Smooth muscle cell of the umbilical artery (primary cell): ENCODE measurements at places on chromosomes 5 and 9. TPM values are rescaled to one million over a fixed set of nuclear protein-coding genes. Genes with fewer than 3 reads are reported as not detected.

ASPN gene
- 0.05 TPM in 1 of 2 replicates, not detected in the other for total RNA-seq

SLC1A1 gene
- total RNA-seq, result 18.7 and 26.8 TPM in 2 replicates

FAM221B gene
- total RNA-seq, result not detected in 2 replicates

C8G gene
- 0.59 TPM in 1 of 2 replicates, not detected in the other for total RNA-seq

CNTLN gene
- 8.9 and 10.2 TPM in 2 replicates for total RNA-seq

HAPLN1 gene
- 0.89 and 24.8 TPM in 2 replicates for total RNA-seq

ABCA1 gene
- 198 and 229 TPM in 2 replicates for total RNA-seq

PCDHGA8 gene
- 2.8 and 3.0 TPM in 2 replicates for total RNA-seq

CAMK2A gene
- total RNA-seq, result 1.6 and 3.3 TPM in 2 replicates

GPSM1 gene
- total RNA-seq, result 38.6 and 68.0 TPM in 2 replicates

SPATA31E1 gene
- not detected in 2 replicates for total RNA-seq

SUSD3 gene
- 0.37 and 0.59 TPM in 2 replicates for total RNA-seq

CCDC183 gene
- total RNA-seq, result 0.30 and 0.32 TPM in 2 replicates

CA9 gene
- total RNA-seq, result 3.6 and 8.1 TPM in 2 replicates

PRSS3 gene
- total RNA-seq, result 2.1 and 3.2 TPM in 2 replicates

CFAP157 gene
- not detected in 2 replicates for total RNA-seq

ZDHHC11B gene
- total RNA-seq, result not detected in 2 replicates

INSYN2B gene
- total RNA-seq, result 8.3 and 8.6 TPM in 2 replicates

ANXA2R gene
- 1.2 and 1.9 TPM in 2 replicates for total RNA-seq

SEPTIN8 gene
- 48.7 and 67.4 TPM in 2 replicates for total RNA-seq

UNC13B gene
- total RNA-seq, result 43.7 and 64.1 TPM in 2 replicates

CXCL14 gene
- total RNA-seq, result 0.97 and 3.6 TPM in 2 replicates

SPOCK1 gene
- total RNA-seq, result 587 and 651 TPM in 2 replicates

GDNF gene
- total RNA-seq, result 1.2 and 2.8 TPM in 2 replicates

TRPM3 gene
- under 0.01 and 0.37 TPM in 2 replicates for total RNA-seq

FAM169A gene
- total RNA-seq, result under 0.01 and 0.74 TPM in 2 replicates

SOWAHA gene
- total RNA-seq, result not detected in 2 replicates

CDO1 gene
- 0.59 and 1.7 TPM in 2 replicates for total RNA-seq

PDE6A gene
- total RNA-seq, result not detected in 2 replicates

PLAC8L1 gene
- total RNA-seq, result 0.59 TPM in 1 of 2 replicates, not detected in the other

MYMK gene
- total RNA-seq, result not detected in 2 replicates

ADAMTSL1 gene
- 151 and 531 TPM in 2 replicates for total RNA-seq

TAF11L12 gene
- not detected in 2 replicates for total RNA-seq

WDR41 gene
- total RNA-seq, result 120 and 121 TPM in 2 replicates

NADK2 gene
- total RNA-seq, result 37.4 and 54.4 TPM in 2 replicates

NOP16 gene
- 6.8 and 10.7 TPM in 2 replicates for total RNA-seq

APBA1 gene
- total RNA-seq, result 7.4 and 9.8 TPM in 2 replicates

RELL2 gene
- 3.9 and 7.0 TPM in 2 replicates for total RNA-seq

PCDHGA5 gene
- total RNA-seq, result 0.89 and 0.92 TPM in 2 replicates

ADGRD2 gene
- not detected in 2 replicates for total RNA-seq

LCN1 gene
- total RNA-seq, result 0.59 TPM in 1 of 2 replicates, not detected in the other
